ENCODE measurements at places on chromosomes 1 and 21.

DNA sequence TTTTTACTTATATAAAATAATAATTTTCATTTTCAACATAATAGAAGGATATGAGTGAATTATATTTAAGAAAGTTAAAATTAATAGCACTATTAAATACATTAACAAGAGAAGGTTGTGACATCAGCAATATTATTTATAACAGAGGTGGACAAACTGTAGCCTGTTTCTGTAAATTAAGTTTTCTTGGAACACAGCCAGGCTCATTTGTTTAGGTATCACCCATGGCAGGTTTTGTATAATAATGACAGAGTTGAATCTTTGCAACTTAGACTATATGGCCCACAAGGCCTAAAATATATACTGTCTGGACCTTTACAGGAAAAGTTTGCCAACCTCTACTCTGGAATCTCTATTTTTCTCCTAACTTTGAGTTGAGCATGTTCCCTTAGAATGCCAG is 42.8 kb upstream of the CACYBP start:
- DNase-seq, result no peak

DNA sequence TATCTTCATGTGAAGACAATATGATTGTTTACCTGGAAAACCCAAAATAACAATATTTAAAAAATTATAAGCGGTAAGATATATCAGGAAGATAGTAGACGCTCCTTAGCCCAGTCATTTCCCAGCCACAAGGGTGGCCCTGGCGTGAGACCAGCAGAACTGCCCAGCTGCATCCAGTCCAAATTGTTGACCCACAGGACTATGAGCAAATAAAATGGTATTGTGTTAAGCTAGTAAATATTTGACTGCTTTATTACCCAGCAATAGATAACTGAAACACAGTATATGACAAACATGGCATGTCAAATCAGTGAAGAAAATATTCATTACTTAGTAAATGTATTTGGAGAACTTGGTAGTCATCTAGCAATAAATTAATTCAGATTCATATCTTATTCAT is 294.3 kb upstream of the SPAG17 start:
- no peak for DNase-seq

GRCh38 chr1:35361638-35362037 is 93.1 kb downstream of the ZMYM4 start:
- no peak for DNase-seq

DNA sequence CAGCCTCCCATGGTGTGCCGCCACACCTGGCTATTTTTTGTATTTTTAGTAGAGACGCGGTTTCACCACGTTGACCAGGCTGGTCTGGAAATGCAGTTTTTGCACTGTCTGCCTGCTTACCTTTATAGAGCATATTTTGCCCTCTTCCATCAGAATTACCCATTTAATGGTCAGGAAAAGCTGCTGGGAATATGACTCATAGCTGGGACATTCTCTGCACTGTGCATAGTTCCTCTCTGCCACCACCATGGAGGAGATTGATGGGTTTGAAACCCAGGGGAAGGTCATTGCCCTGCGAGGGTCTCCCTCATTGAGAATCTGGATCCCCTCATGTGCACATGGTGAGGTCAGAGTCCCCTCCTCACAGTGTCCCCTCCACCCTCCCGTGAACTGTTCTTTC is 32.1 kb downstream of the MX1 start:
- DNase-seq, result no peak

DNA sequence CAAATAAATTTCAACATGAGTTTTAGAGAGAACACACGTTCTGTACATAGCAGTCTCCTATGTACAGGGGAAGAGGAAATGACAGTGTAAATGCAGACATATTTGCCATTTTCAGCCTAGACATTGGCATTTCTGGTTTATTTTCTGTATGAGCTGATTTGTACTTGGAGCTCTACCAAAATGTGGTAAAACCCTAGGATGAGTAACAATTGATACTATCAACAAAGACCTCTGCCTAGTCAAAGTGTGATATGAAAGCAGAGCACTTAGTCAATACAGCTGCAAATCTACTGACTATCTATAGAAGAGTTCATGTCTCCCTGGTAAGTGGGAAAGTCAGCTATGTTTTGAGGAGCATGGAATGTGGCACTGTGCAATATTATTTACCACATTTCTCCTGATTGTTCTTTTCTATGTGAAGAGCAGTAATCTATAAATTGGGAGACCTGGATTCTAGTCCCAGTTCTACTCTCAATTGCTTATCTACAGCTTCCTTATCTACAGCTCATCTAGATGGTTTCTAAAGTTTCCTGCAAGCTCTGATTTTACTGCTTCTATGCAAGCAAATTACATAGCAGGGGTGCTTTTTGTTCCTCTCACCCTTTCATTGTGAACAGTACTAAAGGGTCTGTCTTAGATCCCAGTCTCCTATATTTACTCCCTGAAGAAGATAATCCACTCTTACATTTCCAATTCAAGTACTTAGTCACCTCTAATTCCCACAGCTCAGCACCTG is 334.2 kb downstream of the NTNG1 start:
- no peak for DNase-seq

GRCh38 chr1:172184506-172185191 is 235.8 kb upstream of the C1orf105 start:
- no peak for DNase-seq

- DNase-seq, result no peak
Measured at GRCh38 chr1:110185181-110185580, 24.9 kb upstream of the KCNC4 start.

GRCh38 chr21:14877581-14878228 is 187.1 kb downstream of the NRIP1 start:
- DNase-seq, result no peak

- no peak for DNase-seq
Measured at GRCh38 chr1:7339953-7340352, 431.1 kb upstream of the VAMP3 start.

DNA sequence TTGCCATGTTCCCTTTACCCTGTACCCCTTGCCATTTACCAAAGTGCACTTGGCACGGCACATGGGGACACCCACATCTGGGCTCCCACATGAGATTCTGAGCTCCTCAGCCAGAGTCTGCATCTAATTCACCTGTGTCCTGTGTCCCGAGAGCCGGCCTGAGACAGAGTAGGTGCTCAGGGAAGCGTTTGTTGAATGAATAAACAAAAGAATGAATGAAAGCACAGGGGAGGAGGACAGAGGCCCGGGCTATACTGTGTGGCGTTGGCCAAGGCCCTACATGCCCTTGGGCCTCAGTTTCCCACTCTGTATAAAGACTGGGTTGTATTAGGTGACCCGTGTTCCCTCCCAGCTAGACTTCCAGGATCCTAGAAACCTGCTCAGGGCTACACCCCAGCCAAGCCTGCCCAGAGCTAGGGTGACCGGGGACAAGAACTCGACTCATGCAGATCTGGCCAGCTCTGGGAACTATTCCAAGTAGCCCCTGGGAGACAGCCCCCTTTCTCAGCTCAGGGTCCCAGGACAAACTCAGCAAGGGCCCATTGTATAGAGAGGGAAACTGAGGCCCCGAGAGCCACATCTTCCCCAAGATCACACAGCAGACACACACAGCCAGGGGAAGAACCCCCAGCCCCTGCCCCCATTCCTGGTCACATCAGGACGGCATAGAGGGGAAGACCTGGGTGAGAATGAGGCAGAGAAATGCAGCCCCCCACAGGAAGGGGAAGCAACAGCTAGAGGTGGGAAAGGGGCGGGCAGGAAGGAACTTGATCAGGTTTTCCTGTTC is 6.0 kb downstream of the EPHA2 start:
- DNase-seq, result no peak

DNA sequence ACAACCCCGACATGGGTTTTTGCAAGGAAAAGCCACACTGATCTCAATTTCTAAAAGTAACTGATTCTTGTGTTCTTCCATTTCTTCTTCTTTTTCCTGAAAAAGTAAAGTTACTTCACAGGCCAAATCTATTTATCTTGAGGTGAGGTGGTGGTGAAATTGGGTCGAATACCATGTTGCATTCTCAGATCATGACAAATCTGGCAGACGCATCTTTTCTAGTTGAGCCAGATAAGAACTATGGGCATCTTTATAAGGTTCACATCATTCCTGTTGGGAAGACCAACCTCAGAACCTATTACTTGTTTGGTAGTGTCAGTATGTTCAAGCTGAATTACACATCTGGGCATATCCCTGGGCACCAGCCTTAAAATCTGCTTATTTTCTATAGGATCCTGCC is 78.6 kb upstream of the USP25 start:
- DNase-seq, result no peak

GRCh38 chr1:67316918-67317317 is 9.2 kb downstream of the IL12RB2 start:
- no peak for DNase-seq

DNA sequence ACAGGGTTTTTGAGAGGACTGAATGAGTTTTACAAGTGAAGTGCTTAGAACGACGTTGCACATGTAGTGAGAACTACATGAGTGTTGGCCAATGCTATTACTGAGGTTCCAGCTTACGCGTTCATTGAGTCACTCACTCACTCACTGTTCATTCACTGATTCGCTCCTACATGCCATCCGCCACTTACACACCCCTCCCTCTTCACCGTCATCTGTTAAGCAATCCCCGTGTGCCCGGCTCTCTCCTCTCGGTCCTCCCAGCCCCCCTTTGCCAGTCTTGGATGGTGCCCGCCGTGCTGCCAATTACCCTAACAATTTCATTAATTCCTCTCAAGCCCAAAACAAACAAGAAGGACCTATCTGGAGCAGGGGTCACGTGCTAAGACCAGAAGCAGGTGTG is 27.3 kb upstream of the EPHA2 start:
- no peak for DNase-seq

DNA sequence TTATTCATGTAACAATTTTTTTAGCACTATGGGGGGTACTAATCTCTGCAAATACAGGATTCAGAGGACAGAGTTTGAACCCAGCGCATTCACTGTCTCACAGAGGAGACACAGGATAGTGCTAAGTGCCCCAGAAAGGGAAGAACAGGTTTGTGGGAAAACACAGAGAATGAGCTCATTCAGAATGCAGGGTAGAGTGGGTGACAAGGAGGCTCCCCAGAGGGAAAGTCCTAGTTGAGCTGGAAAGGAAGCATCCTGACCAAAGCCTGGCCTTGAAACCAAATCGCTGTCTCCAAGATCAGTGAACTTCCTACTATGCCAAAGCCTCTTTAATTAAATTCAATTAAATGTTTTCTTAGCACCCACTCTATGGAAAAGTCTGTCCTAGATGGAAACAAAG is 19.0 kb upstream of the RGS2 start:
- no peak for DNase-seq

DNA sequence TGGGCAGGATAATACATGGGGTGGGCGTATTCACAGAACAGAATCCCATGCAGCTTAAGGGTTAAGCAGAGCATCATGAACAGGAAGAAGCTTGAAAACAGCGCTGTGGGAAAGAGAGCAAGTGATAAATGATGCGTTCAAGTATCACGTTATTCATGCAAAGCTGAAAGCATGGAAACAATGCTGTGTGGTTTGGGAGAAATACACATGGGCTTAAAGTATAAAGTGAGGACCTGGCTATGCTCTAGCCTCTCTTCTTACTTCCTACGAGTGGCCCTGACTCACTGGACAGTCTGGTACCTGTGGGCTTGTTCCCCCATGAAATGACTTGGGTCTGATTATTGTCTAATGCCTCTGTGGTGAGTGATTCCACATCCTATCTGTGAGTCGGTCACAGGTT is 25.7 kb downstream of the TMPRSS2 start:
- DNase-seq, result no peak

GRCh38 chr1:117260761-117261423 is 50.2 kb upstream of the VTCN1 start:
- DNase-seq, result no peak

GRCh38 chr1:178607718-178608408 is 95.0 kb downstream of the TEX35 start:
- DNase-seq, result no peak

- peak; percentile 67 for DNase-seq
Measured at GRCh38 chr1:40476924-40477677, at the start of gene ZFP69. Gene ZFP69 (plus strand): TSS chr1:40477290. CDS start chr1:40479362, 2,072 bp downstream.

- DNase-seq, result no peak
Measured at GRCh38 chr1:177998696-177999631, 29.1 kb upstream of the SEC16B start.

- peak; percentile 73 for DNase-seq
Measured at GRCh38 chr1:101259744-101260148, 22.9 kb downstream of the S1PR1 start.

- DNase-seq, result no peak
Measured at GRCh38 chr1:119908661-119909060, 12.3 kb upstream of the ADAM30 start.

- no peak for DNase-seq
Measured at GRCh38 chr1:17397910-17398695, 26.1 kb downstream of the PADI6 start.
